ENCODE measurements at places on chromosomes 11 and 22.
A peak's percentile ranks its signal among the peaks of the same experiment; 100 is the strongest.

GRCh38 chr22:38881997-38882879 is 10.2 kb upstream of the CBX6 start:
- no peak for DNase-seq

GRCh38 chr11:77082838-77083565 is 16.2 kb downstream of the CAPN5 start:
- DNase-seq = peak; percentile 63

DNA sequence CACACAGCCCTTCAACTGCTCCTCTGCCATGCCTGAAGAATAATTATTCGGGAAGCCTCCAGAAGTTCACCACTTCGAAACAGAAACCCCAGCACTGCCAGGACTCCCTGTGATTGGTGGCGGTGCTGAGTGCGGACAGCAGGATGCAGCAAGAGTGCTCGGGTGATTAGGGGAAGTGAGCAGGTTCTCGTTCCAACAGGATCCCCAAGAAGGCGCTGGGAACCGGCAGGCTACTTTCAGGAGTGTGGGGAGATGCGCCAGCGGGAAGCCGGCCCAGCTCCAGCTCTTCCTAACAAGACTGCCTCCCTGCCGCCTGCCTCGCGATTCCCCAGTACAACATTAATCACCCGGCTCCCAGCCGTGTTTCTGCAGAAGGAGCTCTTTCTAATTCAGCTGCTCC is 630.2 kb downstream of the BRD1 start:
- no peak for DNase-seq

GRCh38 chr11:94526645-94527438 is 14.6 kb downstream of the C11orf97 start:
- DNase-seq = no peak

DNA sequence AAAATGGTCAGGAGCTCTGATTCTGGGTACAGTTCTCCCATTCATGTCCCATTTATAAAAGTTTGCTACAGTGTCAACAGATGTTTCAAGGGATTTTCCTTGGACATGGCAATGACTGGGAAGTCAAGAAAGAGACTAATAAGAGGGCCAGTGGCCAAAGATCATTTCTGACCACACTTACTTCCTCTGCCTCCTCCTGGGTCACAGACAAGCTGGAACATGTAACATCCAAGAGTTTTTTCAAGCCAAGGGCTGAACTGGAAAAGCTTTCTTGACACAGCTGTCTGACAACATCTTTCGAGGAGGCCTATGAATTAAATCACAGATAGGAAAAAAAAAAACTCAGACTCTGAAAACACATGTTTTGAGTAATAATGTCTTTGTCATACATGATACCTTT is 8.7 kb downstream of the COMMD9 start:
- DNase-seq = no peak

GRCh38 chr11:2375341-2375853 is 1.7 kb upstream of the CD81 start:
- DNase-seq = no peak

DNA sequence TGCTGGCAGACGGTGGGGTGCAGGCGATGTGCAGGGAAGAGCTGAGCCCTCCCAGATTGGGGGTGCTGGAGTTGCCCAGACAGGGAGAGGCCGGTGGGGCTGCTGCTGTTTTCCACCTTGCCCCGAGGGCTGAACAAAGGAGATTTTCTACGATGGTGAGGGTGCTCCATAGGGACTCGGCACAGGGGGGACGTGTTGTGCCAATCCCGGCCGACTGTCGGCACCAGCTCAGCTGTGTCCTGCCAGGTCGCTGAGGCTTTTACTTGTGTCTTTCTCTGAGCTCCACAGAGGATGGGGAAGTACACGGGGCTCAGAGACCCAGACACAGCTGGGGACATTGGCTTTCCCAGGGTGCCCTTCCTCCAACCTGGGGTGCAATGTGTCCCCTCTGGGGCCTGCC is 816.8 kb downstream of the BRD1 start:
- no peak for DNase-seq

GRCh38 chr11:99351624-99352023 is 330.9 kb downstream of the CNTN5 start:
- DNase-seq = no peak

DNA sequence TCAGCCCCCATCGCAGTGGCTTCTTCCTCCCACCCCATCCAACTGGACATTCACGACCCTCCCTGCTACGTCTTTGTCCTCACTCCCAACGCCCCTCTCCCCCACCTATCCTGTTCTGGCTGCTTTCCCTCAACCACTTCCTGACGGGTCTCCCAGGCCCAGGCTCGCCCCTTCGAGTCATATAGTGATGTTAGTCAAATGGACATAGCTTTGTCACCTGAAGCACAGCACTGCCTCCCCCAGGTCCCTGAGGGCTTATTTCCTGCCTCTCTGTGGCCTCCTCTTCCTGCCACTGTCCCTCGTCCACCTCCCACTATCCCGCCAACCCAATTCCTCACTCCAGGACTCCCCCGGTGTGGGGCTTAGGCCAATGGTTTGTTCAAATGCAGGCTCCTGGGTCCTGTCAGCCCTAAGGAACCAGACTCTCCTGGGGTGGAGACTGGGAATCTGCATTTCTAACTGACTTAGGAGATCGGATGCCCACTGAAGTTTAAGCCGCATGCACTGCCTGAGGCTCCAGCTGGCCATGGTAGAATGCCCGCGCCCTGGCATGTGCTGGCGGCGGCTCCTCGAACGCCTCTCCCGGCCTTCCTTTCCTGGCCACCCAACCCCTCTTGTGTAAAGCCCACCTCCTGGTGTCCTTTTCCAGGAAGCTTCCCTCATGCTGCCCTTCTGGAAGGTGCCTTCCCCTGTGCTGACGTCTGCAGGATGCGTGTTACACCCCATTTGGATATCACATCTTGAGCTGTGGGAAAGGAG is 18.3 kb downstream of the SUN2 start:
- no peak for DNase-seq

Data from naive thymus-derived CD8-positive, alpha-beta T cell (primary cell).